ENCODE measurements at places on chromosomes 11 and 22.
A peak's percentile ranks its signal among the peaks of the same experiment; 100 is the strongest.

DNA sequence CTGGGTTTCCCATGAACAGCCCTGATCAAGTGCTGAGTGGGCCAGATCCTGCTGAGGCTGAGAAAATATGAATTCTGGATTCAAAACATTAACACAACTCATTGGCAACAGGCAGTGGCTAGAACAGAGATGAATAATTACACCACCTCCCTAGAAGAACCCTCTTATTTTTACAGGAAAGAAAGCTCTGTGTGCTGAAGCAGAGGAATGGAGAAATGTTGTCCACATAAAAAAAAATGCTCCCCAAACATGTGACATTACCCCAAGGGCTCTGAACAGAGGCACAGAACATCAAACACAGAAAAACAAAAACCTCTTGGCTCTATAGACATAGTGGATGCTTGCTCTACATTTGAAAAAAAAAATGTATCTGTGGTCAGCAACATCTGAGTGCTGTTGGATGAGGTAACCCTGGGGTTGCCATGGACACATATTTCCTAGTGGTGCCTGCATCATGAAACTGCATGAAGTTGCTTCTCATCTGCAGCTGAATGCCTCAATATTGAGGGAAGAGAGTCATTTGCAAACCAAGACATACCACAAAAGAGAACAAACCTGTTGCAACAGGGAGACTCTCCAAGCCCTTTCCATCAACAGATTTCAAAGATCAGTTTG, 98.8 kb downstream of the SNX19 start:
- peaks cover 50% of the 10 kb centered on the region for H3K27me3 ChIP-seq
- no peak overlapping the region for H3K4me3 ChIP-seq
- H3K27ac ChIP-seq = no peak overlapping the region
- peaks cover 4% of the 10 kb centered on the region for H3K4me1 ChIP-seq

GRCh38 chr11:125365196-125365931, 130.7 kb downstream of the FEZ1 start:
- H3K36me3 ChIP-seq = no peaks in the 10 kb centered on the region
- peaks cover 3% of the 10 kb centered on the region for H3K27me3 ChIP-seq
- peaks cover 28% of the 10 kb centered on the region for H3K4me1 ChIP-seq
- H3K4me3 ChIP-seq = no peak overlapping the region
- H3K27ac ChIP-seq = no peak overlapping the region

GRCh38 chr11:65445604-65446445, 23.2 kb downstream of the NEAT1 start:
- peak overlapping the region; percentile 92 for H3K27ac ChIP-seq
- H3K4me3 ChIP-seq = peak overlapping the region; percentile 82
- peaks cover 70% of the 10 kb centered on the region for H3K36me3 ChIP-seq
- H3K27me3 ChIP-seq = peaks cover 99% of the 10 kb centered on the region
- peaks cover 76% of the 10 kb centered on the region for H3K4me1 ChIP-seq
- peak; percentile 62 for DNase-seq

- no peaks in the 10 kb centered on the region for H3K27me3 ChIP-seq
- H3K27ac ChIP-seq = peak overlapping the region; percentile 95
- DNase-seq = no peak
- peaks cover 46% of the 10 kb centered on the region for H3K4me1 ChIP-seq
These were observed 383.8 kb upstream of the NARS2 start for GRCh38 chr11:78958444-78958843.

GRCh38 chr11:23988381-23989006, 508.4 kb upstream of the LUZP2 start:
- no peaks in the 10 kb centered on the region for H3K36me3 ChIP-seq
- peak overlapping the region; percentile 44 for H3K27ac ChIP-seq
- peaks cover 66% of the 10 kb centered on the region for H3K4me1 ChIP-seq
- peak; percentile 26 for DNase-seq
- H3K4me3 ChIP-seq = peak overlapping the region; percentile 41
- H3K27me3 ChIP-seq = no peaks in the 10 kb centered on the region

GRCh38 chr11:102229510-102230123, 87.7 kb upstream of the BIRC3 start:
- H3K27ac ChIP-seq = no peak overlapping the region
- no peak for DNase-seq
- peaks cover 64% of the 10 kb centered on the region for H3K36me3 ChIP-seq

GRCh38 chr11:87443707-87444106, 406.0 kb downstream of the TMEM135 start:
- H3K27me3 ChIP-seq = peaks cover 2% of the 10 kb centered on the region
- no peaks in the 10 kb centered on the region for H3K36me3 ChIP-seq
- no peak for DNase-seq

DNA sequence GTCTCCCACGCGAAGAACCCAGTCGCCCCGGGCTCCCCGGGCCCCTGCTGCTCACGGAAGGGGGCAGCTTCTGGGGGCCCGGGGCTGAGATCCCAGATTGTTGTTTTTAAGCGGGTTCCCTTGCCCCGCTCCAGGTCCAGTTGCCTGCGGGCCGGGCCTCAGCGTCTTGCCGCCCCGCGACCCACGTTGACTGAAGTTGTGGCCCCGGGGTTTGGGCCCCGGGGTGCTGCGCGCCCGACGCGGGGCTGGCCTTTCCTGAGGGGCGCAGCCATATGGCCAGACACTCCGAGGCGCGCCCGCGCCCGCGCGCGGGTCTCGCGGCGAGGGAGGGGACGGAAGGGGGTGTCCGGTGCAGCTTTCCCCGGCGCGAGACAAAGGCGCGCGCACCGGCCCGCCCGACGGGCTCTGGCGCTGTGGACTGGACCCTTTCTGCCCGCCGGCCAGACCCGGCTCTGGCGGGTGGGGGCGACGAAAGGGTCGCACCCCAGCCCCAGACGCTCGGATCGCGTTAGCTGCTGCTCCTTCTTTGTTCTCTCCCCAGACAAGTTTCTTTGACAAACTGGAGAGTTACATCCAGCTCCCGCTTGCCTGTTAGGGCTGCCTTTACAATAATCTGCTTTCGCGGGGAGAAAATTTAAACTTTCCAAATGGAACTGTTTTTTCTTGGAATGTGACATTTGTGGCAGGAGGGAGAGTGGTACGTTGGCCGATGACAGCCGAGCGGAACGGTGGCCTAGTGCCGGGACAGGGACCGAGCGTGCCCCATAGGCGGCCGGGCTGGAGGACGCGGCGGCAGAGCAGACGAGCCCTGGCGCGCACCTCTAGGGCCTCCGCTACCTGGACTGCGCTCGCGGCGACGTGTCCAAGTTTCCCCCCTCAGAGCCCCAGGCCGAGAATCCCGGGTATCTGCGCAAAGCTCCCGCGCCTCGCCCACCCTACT, 716 bp downstream of the AMOTL1 start:
- peaks cover 46% of the 10 kb centered on the region for H3K4me1 ChIP-seq
- peaks cover 4% of the 10 kb centered on the region for H3K36me3 ChIP-seq
- H3K27ac ChIP-seq = peak overlapping the region; percentile 87
- no peak for DNase-seq
